ENCODE measurements at places on chromosomes 2 and 18.

- DNase-seq: no peak
Measured at GRCh38 chr2:235371018-235371417, 122.8 kb upstream of the AGAP1 start.

GRCh38 chr2:24919506-24920097, 435 bp downstream of the ADCY3 start:
- DNase-seq: no peak

- DNase-seq: no peak
Measured at GRCh38 chr18:25174324-25174723, 177.6 kb downstream of the ZNF521 start.

- no peak for DNase-seq
Measured at GRCh38 chr2:127413782-127414637, 4.2 kb upstream of the PROC start.

GRCh38 chr2:107028661-107029060, 142.7 kb upstream of the ST6GAL2 start:
- no peak for DNase-seq

GRCh38 chr2:278927-279320, 9.0 kb downstream of the ALKAL2 start:
- DNase-seq: no peak

DNA sequence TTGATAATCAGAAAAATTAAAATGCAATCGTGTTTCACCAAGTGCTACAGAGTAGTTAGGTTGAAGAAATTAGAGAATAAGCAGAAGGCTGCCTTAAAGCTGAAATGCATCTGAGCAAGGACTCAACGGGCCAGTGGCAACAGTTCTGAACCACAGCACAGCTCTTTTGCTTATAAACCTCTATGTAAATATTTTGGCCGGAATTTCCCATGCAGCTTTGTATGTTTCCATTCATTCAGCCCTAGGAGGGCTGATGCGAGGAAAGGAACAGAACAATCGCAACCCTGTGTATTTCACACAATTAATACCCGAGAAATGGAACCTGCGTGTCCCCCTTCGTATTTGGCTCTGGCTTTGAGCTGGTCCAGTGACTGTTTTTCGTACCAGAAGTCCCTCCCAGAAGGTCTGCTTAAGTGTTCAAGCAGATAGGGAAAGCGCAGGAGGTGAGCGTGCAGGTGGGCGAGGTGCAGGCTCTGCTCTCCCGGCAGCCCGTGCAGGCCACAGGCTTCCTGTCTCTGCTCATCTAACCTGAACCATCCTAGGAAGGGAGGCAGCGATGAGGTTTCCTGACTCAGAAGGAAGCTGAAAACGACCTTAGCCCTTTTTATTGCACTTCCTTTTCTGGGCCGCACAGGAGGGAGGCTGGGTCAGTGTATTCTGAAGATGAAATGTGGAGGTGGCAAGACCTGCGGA, 67.3 kb downstream of the ASB1 start:
- DNase-seq: peak; percentile 30

GRCh38 chr2:64133354-64133753, 10.9 kb downstream of the PELI1 start:
- DNase-seq: no peak

DNA sequence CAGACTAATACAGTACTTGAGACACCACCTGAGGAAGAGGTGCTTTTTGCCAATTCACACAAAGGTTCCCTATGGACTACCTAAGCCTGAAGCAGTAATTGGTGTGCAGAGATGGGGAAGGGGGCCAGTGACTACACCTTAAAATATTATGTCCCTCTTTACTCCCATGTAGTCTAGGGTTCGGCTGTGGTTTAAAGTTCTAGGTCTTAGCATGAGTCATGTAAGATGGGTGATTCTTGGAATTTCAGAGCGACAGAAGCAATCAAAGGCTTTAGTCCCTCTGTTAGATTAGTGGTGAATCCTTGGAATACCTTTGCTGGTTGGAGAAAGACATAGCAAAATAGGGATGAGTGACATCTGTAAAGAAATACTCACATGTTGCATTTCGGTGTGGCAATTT, 14.3 kb upstream of the CCDC85A start:
- no peak for DNase-seq

DNA sequence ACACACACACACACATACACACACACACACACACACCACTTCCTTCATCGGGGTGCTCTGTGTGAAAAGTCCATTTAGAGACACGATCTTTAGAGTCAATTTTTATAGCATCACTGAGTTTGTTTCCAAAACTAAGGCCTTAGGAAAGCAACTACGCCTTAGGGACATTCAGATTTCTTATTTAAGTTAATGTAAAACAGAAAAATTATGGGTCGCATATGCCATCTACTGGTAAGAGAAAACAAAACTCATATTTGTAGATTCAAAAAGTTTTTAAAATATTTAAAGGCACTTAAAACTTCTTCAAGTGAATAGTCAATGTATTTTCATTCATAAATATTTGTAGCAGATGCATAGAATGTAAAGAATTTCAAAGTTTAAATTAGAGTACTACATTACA, 166.2 kb downstream of the ATAD2B start:
- DNase-seq: no peak

DNA sequence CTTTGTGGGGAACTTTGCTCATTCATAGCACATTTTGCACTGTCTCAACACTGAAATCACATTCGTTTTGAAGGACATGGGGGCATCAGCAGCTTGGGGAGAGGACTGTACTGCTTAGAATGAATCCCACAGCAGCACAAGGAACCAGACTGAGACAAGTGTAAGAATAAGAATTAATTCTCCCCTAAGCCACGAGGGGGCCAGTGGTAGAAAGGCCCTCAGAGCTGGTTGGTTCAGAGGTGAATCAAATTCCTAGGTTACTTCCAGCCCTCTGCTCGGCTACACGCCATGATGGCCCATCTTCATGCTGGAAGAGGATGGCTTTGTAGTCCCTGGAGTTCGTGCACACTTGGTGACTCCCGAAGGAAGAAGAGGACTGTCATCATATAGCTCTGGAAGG, 12.0 kb upstream of the MC5R start:
- DNase-seq: no peak

- DNase-seq: no peak
Measured at GRCh38 chr2:226909126-226909525, 73.3 kb downstream of the RHBDD1 start.

DNA sequence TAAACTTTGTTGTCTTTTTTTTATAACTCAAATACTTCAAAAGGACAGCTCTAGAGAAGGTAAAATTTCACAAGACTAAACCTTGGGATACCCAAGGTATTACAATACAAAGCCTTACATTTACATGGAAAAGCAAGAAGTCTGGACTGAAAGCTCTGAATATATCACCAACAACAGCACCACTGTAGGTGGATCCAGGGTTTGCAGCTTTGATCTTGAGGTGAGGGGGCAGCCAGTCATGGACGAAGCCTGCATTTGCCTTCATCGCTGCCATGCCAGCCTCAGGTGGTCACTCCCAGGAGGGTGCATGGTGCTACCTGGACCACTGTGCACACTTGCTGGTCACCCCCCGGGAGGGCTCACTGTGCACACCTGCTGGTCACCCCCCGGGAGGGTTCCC, 36.6 kb downstream of the RBFA start:
- DNase-seq: no peak

DNA sequence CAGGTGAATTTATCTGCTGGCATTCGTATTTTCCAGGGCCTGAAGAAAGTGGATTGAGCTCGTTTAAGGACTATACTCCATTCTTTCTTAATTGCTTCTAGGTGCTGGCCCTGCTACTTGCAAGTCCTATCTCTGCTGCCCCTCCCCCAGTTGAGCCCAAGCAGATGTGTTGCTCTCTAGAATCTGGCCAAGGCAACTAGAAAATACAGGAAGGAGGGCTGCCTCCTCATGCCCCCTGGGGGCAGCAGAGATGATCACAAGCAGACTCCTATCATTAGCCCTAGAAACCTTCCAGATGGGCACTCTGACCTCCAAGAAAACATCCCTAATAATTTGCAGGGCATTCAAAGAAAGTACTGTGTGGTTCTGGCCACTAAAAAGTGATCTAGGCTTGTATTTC, 72.5 kb upstream of the CYP26B1 start:
- DNase-seq: no peak

DNA sequence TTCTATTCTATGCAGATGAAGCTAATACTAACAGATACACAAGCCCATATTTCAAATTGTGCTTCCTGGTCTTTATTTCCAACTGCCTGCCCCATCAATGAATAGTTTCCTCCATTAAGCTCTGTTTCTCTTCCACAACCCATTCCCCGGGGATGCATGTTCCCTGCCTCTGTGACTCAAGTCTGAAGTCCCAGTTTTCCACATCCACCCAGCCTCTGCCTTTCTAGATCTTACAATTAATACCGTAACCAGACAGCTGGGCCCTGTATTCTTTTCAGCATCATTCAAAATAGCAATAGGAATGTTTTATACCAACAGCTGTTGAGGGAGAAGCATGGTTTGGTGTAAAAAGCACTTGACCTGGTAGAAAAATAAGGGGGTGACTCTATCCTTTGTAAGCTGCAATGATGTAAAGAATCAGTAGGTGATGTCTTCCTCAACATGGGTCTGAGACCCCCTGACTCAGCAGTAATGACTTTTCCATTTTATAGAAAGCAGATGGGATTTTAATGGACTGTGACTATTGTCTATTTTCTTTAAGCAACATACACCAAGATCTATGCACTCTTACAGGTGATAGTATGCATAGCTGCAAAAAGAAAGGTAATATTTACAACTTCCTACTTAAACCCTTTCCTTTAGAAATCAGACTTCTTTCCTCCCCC, 46.1 kb upstream of the DAPL1 start:
- no peak for DNase-seq

GRCh38 chr2:241340631-241341163, 15.4 kb upstream of the FARP2 start:
- DNase-seq: no peak

GRCh38 chr2:205860181-205860580, 177.9 kb downstream of the NRP2 start:
- no peak for DNase-seq

GRCh38 chr18:68263481-68263880, 451.4 kb downstream of the TMX3 start:
- DNase-seq: no peak

DNA sequence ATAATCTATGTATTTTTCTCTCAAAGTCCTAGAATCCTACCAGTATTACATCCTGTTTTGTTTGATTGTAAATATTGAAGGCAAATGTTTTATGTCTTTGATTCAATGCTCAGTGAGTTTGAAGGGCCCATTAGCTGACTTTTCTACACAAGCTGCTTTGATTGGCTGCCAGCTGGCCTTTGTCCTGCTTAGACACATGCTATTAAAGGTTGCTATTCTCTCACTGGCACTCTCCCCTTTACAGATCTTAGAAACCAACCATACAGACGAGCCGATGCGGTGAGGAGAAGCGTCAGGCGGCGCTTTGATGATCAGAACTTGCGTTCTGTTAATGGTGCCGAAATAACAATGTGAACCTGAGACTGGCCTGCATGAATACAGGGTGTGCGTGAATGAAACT, 69.7 kb downstream of the PRPF40A start:
- DNase-seq: no peak

DNA sequence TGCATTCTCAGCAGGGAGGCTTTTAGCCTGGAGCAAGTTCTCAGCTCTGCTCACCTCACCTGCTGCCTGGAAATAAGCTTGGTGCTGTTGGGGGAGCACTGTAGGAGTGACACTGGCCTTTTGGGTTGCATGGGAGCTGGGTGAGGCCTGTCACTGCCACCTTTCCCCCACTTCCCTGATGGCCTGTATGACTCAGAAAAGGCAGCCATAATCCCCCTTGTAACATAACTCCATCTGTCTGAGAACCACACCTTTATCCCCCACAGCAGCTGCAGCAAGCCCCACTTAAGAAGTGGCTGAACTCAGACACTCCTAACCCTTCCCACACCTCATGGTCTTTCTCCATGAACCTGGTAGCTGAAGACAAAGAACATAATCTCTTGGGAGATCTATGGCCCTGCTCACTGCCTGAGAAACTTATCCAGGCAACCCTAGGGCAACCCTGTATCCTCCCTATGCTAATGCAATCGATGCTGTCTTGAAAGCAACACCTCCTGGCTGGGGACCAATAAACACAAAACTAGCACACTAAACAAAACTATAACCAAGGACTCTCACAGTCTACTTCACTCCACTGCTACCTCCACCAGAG, 258.9 kb upstream of the OSR1 start:
- no peak for DNase-seq

- DNase-seq: no peak
Measured at GRCh38 chr2:106825161-106825560, 60.8 kb downstream of the ST6GAL2 start.

DNA sequence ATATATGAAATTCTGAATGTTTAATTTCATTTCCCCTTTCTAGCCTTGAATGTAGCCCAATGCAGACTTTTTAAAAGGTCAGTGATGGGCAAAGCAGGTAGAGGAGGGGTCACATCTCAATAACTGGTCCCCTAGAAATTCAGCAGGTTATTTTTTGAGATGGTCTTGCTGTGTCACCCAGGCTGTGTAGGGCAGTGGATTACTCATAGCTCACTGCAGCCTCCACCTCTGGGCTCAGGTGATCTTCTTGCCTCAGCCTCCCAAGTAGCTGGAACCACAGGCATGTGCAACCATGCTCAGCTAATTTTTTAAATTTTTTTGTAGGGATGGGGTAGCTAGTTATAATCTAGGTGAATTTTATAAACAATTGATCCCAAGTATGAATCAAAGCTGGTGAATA, 8.8 kb downstream of the IAH1 start:
- no peak for DNase-seq

GRCh38 chr2:54999182-54999581, 51.1 kb downstream of the RTN4 start:
- DNase-seq: no peak

DNA sequence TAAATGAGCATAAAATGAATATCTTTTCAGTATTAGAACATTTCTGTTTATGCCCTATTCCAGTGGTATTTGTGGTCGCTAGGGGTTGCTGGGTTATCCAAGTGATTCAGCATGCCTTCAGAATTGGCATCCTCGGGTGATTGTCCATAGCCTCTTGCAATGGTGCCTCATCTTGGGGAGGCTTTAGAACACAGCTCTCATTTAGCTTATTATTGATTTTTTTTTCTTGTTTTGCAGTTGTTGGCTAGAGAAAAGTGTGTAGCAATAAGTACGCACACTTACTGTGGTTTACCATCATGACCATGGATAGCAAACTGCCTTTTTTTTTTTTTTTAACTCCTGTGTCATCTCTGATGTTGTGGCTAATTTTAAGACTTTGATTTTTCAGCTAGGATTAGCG, 33.6 kb downstream of the PLEKHA3 start:
- no peak for DNase-seq

DNA sequence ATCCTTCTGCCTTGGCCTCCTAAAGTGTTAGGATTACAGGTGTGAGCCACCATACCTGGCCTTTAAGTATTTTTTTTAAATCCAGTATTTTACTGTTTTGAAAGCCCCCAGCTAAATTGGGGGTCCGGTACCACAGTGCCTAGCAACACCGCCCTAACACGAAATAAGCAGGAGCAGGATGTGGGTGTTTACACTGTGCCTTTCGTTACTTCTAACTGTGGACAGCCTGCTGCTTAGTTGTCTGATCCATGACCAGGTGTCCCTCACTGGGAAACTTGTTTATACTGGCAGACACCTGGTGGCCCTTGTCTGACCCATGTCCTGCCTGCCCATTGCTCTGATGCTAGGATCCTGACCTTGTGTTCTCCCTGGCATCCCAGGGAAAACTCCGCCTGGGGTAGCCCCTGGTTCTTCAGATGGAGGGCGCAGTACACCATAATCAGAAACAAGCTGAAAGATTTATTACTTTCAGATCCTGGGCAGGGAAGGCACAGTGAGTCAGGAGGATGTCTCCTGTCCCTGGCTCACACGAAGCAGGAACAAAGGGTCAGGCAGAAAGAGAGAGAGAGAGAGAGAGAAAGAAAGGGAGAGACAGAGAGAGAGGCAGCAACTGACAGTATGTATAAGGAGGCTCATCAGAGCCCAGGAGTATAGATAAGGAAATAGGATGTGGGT, 55.7 kb downstream of the NCAPH start:
- DNase-seq: no peak

- no peak for DNase-seq
Measured at GRCh38 chr2:59342166-59342565, 1101.0 kb upstream of the FANCL start.
